ENCODE measurements at places on chromosomes 11 and 22. TPM values are rescaled to one million over a fixed set of nuclear protein-coding genes. Genes with fewer than 3 reads are reported as not detected.

Gene NCR3LG1
- total RNA-seq = 3.2 TPM

Gene PRAME
- not detected for total RNA-seq

Gene DEPDC7
- 2.6 TPM for total RNA-seq

Gene BCO2
- total RNA-seq = 6.1 TPM

Gene FOLR3
- 4.7 TPM for total RNA-seq

- no peak overlapping the region for H3K4me3 ChIP-seq
- no peaks in the 10 kb centered on the region for H3K27me3 ChIP-seq
- no peak overlapping the region for H3K27ac ChIP-seq
- H3K4me1 ChIP-seq = no peaks in the 10 kb centered on the region
- no peaks in the 10 kb centered on the region for H3K36me3 ChIP-seq
These were observed 16.5 kb downstream of the TANGO2 start for GRCh38 chr22:20037419-20037818.

GRCh38 chr11:82105331-82105998, 628.2 kb downstream of the FAM181B start:
- H3K4me1 ChIP-seq = no peaks in the 10 kb centered on the region
- DNase-seq = no peak
- H3K36me3 ChIP-seq = no peaks in the 10 kb centered on the region
- no peak overlapping the region for H3K27ac ChIP-seq

- H3K4me1 ChIP-seq = no peaks in the 10 kb centered on the region
- H3K4me3 ChIP-seq = no peak overlapping the region
- DNase-seq = no peak
These were observed 228.1 kb downstream of the TENM4 start for GRCh38 chr11:79212741-79213190.

DNA sequence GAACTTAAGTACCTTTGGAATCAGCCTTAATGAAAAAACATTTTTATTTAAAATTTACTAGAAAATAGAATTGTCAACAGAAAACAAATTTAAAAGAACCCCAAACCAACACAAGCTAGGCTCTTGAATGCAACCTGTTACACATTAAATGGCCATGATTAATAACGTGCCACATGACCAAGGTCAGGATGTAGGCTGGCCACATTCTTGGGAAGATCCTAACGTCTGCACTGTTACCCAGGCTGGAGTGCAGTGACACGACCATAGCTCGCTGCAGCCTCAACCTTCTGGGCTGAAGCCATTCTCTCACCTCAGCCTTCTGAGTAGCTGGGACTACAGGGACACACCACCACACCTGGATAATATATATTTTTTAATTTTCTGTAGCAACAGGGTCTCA, 126.4 kb upstream of the APOA1 start:
- H3K36me3 ChIP-seq = peaks cover 2% of the 10 kb centered on the region
- no peak for DNase-seq
- no peaks in the 10 kb centered on the region for H3K27me3 ChIP-seq
- H3K27ac ChIP-seq = no peak overlapping the region

DNA sequence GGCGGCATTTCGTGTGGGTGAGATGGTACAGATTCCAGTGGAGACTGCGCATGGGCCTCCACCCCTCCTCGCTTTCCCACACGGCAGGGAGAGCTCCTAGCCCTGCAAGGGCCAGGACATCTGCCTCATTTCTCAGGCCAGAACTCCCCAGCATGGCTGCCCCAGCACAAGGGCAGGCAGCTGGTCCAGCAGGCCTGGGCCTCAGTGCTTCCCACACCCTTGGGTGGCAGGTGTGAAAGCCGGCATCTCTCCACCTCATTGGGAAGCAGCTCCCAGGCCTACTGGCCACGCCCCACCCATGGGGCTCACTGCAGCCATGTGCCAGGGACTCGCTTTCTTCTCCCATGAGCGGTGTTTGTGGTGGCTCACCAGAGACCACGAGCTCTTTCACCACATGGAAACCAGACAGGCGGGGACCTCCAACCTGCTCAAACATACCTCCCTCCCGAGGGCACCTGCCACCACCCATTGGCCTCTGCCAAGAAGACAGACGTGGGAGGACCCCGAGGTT, 79.1 kb downstream of the NAT10 start:
- H3K4me1 ChIP-seq = no peaks in the 10 kb centered on the region
- DNase-seq = no peak
- H3K36me3 ChIP-seq = no peaks in the 10 kb centered on the region
- H3K4me3 ChIP-seq = no peak overlapping the region
- H3K27me3 ChIP-seq = no peaks in the 10 kb centered on the region
- no peak overlapping the region for H3K27ac ChIP-seq

DNA sequence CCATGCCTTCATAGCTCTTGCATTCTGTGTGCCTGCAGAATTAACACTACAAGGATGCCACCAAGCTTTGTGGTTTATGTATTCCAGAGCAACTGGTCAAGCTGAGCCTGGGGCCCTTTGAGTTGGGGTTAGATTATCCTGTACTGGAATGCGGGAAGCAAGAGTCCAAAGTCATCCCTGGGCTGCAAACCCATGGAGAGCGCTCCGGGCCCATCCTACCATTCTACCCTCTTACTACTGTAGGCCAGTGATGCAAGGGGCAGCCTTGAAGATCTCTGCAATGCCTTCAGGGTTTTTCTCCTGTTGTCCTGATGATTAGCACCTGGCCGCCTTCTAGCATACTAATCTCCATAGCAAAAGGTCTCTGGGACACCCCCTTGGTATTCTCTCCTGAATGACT, 51.3 kb downstream of the TUG1 start:
- no peak for DNase-seq
- no peak overlapping the region for H3K4me3 ChIP-seq
- H3K27ac ChIP-seq = no peak overlapping the region
- no peaks in the 10 kb centered on the region for H3K27me3 ChIP-seq
- H3K4me1 ChIP-seq = no peaks in the 10 kb centered on the region

- no peaks in the 10 kb centered on the region for H3K36me3 ChIP-seq
- no peaks in the 10 kb centered on the region for H3K4me1 ChIP-seq
- H3K4me3 ChIP-seq = peak overlapping the region; percentile 73
- no peak overlapping the region for H3K27ac ChIP-seq
These were observed 578 bp upstream of the NUP160 start for GRCh38 chr11:47848700-47849155.

DNA sequence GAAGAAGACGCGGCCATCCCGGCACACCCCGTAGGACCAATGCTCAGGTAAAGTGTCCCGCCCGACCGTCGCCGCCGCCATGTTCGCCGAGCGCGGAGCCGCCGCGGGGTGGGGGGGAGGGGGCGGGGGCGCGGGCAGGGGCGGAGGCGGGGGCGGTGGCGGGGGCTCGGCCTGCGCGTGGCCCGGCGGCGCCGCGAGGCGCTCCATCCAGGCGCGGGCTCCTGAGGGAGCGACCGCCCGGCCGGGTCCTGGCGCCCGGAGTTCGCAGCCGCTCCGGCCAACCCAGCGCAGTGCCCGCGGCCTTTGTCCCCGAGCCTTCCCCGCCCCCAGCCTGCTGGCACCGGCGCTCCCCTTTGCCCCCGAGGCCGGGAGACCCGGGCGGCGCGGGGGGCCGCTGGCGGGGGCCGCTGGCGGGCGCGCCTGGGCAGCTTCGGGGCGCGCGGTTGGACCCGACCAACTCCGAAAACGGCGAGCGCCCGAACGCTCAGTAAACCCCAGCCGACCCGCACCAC, at the start of gene PLEKHA7:
PLEKHA7 (minus strand) TSS at position 94 of the 512 bp plus-strand sequence; CDS start at position 81, 13 bp downstream.
- H3K27ac ChIP-seq = no peak within 1 kb of the TSS
- DNase-seq = no peak
- H3K4me3 ChIP-seq = peak within 1 kb of the TSS; percentile 60
- no peaks in the 10 kb centered on the region for H3K36me3 ChIP-seq
- H3K4me1 ChIP-seq = no peaks in the 10 kb centered on the region

GRCh38 chr11:78851878-78852586, 277.4 kb upstream of the NARS2 start:
- H3K4me1 ChIP-seq = no peaks in the 10 kb centered on the region
- no peak overlapping the region for H3K27ac ChIP-seq
- H3K27me3 ChIP-seq = no peaks in the 10 kb centered on the region
- no peak for DNase-seq
- no peak overlapping the region for H3K4me3 ChIP-seq

DNA sequence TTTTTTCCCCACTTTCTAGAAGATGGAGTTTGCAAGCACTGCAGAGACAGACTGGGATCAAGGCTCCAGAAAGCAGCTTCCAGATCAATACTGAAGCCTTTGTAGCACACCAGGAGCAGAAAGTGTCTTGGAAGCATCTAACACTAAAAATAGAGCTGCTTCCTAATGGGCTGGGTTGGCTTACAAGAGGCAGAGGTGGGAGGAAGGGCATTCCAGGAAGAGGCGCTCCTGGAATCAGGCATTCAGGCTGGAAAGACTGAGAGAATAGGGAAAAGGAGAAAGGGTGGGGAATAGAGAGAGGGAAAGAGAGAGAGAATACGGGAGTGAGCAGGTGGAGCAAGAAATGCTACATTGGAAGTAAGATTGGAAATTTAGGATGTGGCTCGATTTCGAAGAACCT, 395.9 kb downstream of the OPCML start:
- H3K36me3 ChIP-seq = no peaks in the 10 kb centered on the region
- no peaks in the 10 kb centered on the region for H3K27me3 ChIP-seq
- no peak overlapping the region for H3K4me3 ChIP-seq
- no peaks in the 10 kb centered on the region for H3K4me1 ChIP-seq
- no peak for DNase-seq

GRCh38 chr22:32511274-32511673, 36.7 kb downstream of the FBXO7 start:
- H3K36me3 ChIP-seq = no peaks in the 10 kb centered on the region
- no peaks in the 10 kb centered on the region for H3K4me1 ChIP-seq
- no peak overlapping the region for H3K4me3 ChIP-seq
- no peak for DNase-seq
- H3K27me3 ChIP-seq = no peaks in the 10 kb centered on the region
- no peak overlapping the region for H3K27ac ChIP-seq

- H3K4me3 ChIP-seq = peak overlapping the region; percentile 39
- no peak overlapping the region for H3K27ac ChIP-seq
- H3K27me3 ChIP-seq = no peaks in the 10 kb centered on the region
These were observed 667 bp downstream of the DGCR6L start for GRCh38 chr22:20319041-20319744.

DNA sequence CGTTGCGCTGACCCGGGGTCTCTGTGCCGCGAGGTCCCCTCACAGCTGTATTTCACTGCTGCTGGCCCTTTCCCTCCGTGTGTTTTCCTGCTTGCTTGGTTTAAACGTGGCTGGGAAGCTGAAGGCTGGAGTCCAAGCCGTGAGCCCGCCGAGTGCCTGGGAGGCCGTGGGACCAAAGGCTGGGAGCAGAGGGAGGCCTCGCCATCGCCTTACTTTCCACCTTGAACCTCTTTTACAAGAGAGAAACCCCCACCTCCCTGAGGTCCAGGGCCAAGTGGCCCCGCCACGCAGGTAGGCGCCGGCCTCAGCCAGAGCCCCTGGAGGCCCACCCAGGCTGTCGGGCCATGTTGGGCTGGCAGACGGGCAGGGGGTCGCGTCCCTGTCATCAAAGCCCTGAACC, 411.6 kb downstream of the TBC1D22A start:
- no peaks in the 10 kb centered on the region for H3K27me3 ChIP-seq
- peak; percentile 27 for DNase-seq
- H3K27ac ChIP-seq = no peak overlapping the region
- H3K4me1 ChIP-seq = no peaks in the 10 kb centered on the region

All from aorta (tissue), 5 donors.